NCI-H774 (cell line): ENCODE measurements at places on chromosomes 16 and 17.
A peak's percentile ranks its signal among the peaks of the same experiment; 100 is the strongest.

GRCh38 chr17:70989280-70989679, 819.9 kb downstream of the KCNJ2 start:
- DNase-seq, result no peak

DNA sequence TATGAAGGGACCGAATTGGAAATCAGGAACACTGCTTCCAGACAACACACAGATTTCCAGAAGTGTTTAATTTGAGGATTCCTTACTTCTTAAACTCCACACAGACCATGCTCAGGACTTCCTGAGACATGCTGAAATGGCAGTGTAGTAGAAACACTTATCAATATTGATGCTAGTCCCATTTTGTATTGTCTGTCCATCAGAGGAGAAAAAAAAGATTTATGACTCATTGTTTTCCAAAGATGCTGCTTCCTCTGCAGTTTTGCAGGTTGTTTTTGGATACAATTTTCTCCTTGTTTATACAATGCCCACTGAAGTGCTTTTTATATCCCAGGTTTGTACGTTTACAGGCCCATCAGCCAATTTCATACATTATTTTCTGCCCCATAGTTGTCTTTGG, 68.3 kb upstream of the TANC2 start:
- DNase-seq, result no peak

GRCh38 chr16:50234771-50235556, 31.4 kb upstream of the ADCY7 start:
- no peak for DNase-seq

GRCh38 chr16:22983614-22984013, 165.6 kb downstream of the USP31 start:
- DNase-seq, result no peak

DNA sequence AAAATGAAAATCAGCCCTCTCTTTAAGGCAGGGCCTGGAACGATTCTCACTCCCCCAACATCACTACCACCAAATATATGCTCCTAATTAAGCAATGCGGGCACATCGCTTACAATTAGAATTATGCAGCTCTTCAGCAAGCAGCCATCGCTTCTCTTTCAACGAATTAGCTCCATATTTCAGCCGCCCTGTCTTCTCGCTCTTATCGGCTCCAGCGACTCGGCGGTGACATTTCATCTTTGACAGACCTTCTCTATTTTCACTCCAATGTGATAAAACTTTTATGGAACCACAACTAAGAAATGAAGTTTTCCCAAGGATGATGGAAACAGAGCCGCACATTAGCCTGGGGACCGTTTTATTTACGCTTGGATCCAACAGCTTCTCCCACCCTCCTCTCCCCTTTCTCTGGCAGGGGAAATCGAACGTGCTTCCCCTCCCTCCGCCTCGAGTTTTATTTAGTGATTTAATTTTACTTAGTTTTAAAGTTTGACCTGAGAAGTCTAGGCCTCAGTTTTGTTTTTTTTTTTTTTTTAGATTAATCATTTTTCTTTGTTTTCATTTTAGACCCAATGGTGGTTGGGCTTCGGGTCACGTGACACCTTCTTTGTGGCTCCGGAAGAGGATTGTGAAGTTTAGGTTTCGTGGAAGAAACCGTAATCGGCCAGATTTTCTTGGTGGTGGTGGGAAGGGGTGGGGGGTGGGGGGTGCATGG, 3.1 kb upstream of the HOXB2 start:
- peak; percentile 80 for DNase-seq

- DNase-seq, result no peak
Measured at GRCh38 chr16:54801057-54801844, 129.4 kb upstream of the IRX5 start.

DNA sequence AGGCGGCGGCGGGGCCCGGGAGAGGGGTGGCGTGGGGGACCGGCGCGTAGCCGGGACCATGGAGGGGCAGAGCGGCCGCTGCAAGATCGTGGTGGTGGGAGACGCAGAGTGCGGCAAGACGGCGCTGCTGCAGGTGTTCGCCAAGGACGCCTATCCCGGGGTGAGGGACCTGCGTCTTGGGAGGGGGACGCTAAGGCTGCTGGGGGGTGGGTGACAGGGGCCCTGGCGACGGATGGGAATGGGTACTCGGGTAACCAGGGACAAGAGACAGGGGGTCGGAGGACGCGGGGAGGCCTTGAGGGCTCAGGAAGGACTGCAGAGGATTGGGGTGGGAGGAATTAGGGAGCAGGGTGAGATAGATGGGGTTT, 243 bp downstream of the RND2 start:
- DNase-seq, result no peak

DNA sequence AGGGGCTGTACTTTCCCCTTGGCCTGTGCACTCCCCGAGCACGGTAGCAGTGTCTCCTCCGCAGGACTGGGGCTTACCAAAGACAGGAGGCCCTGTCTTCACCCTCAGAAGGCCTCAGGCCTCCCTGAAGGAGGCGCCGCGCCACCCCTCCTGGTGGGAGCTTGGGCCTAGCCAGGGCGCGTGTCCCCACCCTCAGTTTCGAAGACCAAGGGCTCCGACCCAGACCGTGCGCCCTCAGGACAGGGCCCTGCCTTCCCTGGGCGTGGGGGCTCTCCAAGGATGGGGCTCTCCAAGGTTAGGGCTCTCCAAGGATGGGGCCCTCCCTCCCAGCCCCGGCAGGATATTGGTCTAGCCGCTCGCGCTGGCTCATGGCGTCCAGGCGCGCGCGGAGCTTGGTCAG, 11.8 kb downstream of the PLCD3 start:
- no peak for DNase-seq

DNA sequence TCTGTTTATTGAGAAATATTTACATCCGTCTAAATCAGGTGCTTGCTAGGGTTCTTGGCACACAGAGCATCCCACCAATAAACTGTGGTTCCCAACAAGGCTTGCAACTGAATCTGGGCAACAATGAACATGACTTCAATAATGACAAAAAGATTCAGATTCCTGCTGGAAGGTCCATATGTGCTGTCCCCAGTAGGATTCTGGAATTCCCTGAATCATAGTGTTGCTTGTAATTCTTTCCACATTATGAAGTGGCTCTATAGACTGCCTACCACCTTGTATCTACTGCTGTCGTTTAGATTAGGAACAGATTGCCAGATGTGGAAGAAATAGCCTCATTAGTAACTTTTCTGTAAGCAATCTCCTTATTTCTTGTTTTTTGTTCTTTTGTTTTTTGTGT, 265.9 kb downstream of the WWOX start:
- no peak for DNase-seq

GRCh38 chr16:57377080-57377841, 5.0 kb downstream of the CX3CL1 start:
- no peak for DNase-seq

GRCh38 chr17:75731086-75731715, 9.9 kb downstream of the ITGB4 start:
- DNase-seq, result no peak

DNA sequence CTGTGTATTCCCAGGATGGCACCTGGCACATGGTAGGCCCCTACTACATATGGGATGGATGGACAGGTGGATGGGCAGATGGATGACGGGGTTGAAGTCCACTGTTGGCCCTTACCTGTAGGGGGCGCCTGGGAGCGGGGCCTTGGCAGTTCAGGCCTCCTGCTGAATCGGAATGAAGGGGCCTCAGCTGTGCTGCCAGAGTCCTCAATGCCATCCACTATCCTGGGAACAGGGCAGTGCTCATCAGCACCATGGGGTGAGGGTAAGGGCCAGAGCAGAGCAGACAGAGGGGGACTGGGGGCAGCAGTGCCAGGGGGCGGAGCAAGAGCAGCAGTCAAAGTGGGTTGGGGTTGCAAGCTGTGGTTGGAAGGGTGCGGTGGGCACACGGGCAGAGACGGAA, 8.3 kb upstream of the RAB5C start:
- no peak for DNase-seq

DNA sequence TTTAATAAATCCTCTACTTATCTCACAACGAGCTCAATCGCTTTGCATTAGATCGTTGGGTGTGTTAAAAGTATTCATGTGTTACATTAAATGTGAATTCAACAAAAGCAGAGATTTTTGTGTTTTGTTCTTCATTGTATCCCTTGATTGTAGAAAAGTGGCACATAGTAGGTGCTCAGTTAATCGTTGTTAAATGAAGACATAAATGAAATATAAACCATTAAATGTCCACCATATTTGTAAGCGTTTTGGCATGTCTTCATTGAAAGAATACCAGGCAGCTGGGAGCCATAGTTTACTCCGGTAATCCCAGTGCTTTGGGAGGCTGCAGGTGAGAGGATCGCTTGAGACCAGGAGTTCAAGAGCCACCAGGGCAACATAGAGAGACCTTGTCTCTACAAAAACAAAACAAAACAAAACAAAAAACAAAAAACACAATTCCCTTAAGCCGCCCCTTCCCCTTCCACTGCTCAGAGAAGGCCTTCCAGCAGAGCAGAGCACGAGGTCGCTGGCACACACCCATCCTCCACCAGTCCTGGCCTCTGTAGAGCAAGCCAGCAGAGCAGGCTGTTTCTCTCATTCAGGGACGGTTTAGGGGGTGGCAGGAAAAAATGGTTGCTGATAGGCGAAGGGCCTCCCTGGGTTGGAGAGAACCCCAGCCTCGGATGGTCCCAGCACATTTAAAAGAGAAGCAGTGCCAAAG, 673 bp upstream of the CHD9 start:
- DNase-seq, result no peak

DNA sequence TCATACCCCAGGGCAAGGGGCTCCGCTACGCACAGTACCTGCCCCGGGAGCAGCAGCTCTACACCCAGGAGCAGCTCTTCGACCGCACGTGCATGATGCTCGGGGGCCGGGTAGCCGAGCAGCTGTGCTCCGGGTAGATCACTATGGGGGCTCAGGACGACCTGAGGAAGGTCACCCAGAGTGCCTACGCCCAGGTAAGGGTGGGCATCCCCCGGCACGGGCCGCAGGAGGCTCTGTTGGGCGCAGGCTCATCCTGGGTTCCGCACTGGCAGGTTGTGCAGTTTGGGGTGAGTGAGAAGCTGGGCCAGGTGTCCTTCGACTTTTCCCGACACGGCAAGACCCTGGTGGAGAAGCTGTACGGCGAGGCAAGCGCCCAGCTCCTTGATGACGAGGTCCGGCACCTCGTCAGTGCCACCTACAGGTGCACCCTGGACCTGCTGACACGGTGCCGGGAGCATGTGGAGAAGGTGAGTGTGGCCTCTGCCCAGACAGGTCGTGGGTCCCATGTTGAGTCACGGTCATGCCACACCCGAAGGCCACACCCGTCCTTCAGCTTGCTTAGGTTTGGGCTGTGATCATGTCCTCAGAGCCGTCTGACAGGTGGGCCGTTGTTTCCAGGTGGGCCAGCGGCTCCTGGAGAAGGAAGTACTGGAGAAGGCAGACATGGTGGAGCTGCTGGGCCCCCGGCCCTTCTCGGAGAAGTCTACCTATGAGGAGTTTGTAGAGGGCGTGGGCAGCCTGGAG, 19.3 kb downstream of the DBNDD1 start:
- no peak for DNase-seq

DNA sequence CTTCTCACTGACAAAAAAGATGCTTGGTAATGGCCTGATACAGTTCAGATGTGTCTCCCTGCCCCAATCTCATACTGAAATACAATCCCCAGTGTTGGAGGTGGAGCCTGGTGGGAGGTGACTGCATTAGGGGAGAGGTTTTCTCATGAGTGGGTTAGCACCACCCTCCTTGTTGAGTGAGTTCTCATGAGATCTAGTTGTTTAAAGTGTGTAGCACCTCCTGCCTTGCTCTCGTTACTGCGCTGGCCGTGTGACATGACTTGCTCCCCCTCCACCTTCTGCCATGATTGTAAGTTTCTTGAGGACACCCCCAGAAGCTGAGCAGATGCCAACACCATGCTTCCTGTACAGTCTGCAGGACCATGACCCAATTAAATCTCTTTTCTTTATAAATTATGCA, 5.0 kb downstream of the TSR1 start:
- no peak for DNase-seq

DNA sequence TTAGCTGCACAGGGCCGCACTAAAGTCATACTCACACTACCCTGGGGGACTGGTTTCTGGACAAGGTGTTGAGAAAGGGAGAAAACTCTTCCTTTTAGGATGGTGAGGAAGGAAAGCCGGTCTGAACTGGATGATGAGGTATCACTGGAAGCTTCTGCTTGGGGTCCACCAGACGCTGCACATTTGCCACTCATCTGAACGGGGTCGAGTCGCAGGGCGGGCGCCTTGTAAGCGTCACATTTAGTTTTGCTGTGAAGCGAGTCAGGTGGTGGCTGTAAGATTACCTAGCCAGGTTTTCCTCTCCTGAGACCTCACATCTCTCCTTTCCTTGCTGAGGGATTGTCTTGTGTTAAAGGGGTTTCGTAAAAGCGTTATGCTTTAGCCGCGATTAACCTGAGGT, 2.3 kb downstream of the JPT2 start:
- DNase-seq, result no peak

DNA sequence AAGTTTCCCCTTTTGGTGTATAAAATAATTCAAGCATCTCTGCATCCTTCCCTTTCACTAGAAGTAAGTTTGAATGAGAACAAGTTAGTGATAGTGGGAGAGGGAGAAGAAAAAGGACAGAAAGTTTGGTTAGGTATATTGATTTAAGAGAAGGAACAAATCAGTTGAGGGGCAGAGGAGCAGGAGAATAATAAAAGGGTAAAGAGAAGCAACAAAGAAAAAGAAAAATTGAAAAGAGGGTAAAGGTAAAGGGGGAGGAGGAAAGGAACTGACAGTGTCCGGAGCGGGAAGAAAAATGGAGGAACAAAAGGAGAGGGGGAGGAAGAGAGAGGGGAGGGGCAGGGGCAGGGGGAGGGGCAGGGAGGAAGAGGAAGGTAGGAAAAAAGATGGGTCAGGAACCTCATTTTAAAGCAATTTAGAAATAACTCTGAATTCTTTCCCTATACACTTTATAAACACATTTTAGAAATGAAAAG, 6.3 kb upstream of the IGF2BP1 start:
- no peak for DNase-seq

- no peak for DNase-seq
Measured at GRCh38 chr17:14089179-14089578, 19.9 kb downstream of the COX10 start.

DNA sequence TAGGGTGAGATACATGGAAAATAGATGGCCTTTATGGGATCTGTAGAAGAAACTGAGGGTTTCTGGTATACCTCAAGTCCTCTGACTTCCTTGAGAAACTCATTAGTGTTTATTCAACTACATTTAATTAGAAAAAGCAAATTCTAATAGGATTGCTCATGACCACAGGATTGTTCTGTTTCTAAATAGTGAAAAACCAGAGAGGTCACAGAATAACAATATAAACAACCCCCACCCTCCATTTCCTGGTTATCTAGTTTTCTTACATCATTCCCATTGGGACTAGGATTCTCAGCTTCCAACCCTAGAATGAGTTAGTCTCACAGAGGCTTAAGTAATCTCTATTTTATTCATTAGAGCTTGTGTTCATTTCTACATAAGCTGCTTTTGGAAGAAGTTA, 30.0 kb downstream of the SF3B3 start:
- DNase-seq, result no peak
